ENCODE measurements at places on chromosomes 1 and 21.
A peak's percentile ranks its signal among the peaks of the same experiment; 100 is the strongest.

DNA sequence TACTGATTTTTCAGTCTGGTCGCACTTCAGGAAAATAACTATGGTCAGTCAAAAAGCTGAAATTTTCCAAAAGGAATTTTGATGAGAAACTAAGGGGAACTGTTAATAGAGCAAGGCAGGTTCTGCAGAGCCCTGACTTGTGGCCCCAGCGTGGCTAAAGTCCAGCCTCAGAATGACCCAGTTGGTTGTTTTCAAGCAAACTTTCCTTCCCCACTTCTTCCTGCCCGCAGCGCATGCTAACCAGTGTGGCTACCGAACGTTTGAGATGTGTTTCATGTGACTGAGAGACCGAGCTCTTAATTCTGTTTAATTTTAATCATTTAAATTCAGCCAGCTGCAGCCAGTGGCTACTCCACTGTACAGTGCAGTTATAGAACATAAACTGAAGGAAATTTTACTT, 6.2 kb upstream of the IL10RB start:
- DNase-seq = no peak

GRCh38 chr1:163106364-163106987, 37.3 kb downstream of the RGS4 start:
- no peak for DNase-seq

DNA sequence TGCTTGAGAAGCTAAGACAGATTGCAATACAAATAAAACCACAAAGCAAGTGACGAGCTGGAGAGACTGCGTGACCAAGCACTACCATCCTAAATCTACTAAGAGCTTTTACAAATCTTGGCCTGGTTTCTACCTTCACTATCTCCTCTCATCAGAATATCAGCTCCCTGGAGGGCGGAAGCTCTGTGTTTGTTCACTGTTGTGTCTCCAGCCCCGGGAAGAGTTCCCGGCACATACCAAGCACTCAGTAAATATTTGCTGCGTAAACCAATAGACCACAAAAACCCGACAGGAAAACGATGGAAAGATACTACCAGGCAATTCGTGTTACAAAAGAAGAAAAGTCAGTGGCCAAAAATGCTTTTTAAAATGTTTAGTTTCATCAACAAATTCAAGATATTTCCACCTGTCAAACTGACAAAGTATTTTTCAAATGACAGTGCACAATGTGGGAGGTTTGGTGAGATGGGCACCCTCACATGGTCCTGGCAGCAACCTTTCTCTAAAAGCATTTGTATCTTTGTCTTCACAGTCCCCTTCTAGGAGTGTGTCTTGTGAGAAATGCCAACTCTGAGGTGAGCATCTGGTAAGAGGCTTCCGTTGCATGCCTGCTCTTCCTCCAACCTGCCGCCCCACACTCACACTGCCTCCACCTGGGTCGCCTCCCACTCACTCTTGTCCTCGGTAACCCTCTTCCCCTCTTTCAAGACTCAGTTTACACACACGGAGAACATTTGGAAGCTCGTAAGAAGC, 34.7 kb downstream of the SLC1A7 start:
- DNase-seq = peak; percentile 7

GRCh38 chr1:150551784-150552127, 2.5 kb downstream of the ADAMTSL4 start:
- DNase-seq = no peak

GRCh38 chr1:154831462-154831861, 38.6 kb downstream of the KCNN3 start:
- no peak for DNase-seq

- no peak for DNase-seq
Measured at GRCh38 chr1:174818951-174819350, 180.8 kb upstream of the CACYBP start.

- no peak for DNase-seq
Measured at GRCh38 chr1:243233908-243234307, 21.2 kb downstream of the CEP170 start.

GRCh38 chr1:110533230-110533629, 14.3 kb upstream of the KCNA10 start:
- DNase-seq = no peak

GRCh38 chr1:119220991-119221390, 80.5 kb upstream of the WARS2 start:
- DNase-seq = no peak

- no peak for DNase-seq
Measured at GRCh38 chr21:45594721-45595489, 48.6 kb upstream of the PCBP3 start.

GRCh38 chr1:34156739-34157138, 8.3 kb downstream of the CSMD2 start:
- DNase-seq = no peak

GRCh38 chr1:203440771-203441170, 34.8 kb upstream of the PRELP start:
- DNase-seq = no peak

- peak; percentile 77 for DNase-seq
Measured at GRCh38 chr1:12040457-12041051, 21.3 kb downstream of the MIIP start.

- DNase-seq = no peak
Measured at GRCh38 chr21:17673261-17674020, 60.7 kb upstream of the BTG3 start.

DNA sequence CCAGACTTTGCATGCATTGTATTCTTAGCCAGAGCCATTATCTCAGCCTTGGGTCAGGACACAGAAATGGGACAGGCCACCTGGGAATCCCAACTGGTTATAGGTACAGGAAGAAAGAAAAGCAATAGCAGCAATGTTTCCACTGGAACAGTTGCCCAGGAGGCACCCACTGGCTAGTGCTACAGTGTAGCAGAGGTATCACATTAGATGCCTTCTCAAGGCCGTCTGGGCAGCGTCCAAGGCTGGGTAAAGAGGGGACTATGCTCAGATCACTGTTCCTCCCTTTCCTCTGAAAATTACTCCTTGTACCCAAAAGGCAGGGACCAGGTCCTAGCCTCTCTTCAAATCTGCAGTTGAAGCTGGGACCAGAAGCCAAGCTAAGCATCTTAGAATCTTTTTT, 2.6 kb downstream of the CREB3L4 start:
- DNase-seq = no peak

DNA sequence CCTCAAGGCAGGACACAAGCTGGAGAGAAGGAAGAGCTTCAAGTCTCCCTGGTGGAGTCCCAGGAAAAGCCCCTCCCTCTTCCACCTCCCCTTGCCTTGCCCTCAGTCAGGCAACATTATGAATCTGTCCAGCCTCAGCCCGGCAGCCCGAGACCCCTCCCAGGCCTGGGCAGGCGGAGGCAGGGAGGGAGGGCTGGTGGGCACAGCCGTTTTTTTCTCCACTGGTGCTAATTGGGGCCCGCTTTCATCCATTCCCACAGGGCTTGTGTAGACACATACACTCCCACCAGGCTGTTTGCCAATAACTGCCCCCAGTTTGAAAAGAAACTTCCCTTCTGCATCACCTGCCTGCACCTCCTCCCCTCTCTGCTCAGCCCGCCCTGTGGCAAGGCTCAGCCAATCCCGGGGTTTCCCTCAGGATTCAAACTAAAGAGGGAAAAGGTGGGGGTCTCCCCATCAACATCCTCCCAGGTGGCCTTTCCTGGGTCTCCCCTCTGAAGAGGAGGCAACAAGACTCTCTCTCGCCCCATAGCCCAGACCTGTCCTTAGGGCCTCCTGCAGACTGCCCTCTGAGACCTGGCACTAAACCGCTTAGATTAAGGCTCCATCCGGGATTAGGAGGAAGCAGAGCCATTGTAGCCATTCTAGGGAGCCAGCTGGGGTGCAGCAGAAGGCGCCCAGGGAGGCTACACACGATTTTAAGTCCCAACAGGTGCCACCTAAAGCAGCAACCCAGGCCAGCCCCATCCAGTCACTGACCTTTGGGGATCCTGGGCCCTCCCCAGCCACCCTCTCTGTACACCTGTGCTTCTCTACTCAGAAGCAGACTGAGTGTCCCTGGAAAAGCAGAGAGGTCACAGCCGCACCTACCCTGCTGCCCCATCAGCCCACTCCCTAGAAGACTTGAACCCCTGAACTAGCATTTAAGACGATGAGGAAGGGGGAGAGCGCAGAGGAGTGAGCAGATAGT, 3.5 kb downstream of the IGSF9 start:
- DNase-seq = no peak

- DNase-seq = no peak
Measured at GRCh38 chr1:168689726-168690602, 39.0 kb downstream of the DPT start.

DNA sequence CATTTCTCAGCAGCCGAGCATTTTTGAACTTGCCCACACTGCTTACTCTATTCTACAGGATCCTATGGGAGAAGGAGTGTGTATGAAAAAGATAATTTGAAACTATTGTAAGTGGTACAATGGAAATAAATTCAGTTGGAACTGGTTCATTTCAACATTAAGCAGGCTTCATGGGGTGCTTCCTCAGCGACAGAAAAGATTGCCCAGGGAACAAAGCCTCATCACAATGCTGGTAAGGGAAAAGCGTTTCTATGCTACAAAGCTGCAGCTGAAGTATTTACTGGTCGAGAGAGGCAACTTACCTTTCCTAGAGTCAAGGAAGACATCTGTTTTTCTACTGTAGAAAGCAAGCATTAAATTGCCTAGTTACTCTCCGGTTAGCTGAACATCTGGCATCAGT, 568.2 kb upstream of the ZP4 start:
- DNase-seq = no peak

DNA sequence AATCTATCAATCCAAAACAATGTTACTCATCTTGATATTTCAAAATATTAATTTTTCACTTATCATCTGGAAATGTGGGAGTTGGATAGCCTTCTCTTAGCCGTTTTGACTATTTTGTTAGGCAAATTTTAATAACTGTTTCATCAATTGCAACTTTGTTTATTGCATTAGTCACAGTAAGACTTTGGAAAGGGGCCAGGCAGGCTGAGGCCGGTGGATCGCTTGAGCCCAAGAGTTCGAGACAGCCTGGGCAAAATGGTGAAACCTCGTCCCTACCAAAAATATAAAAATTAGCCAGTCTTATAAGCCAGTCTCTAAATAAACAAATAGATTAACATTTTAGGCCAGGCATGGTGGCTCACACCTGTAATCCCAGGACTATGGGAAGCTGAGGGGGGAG, 113.0 kb upstream of the NR5A2 start:
- DNase-seq = no peak

All from activated CD4-positive, alpha-beta T cell treated with anti-CD3 and anti-CD28 coated beads, Interleukin-2, Interleukin-6, amounts not matched to agents 100 ng/mL and 50 ng/mL, durations not matched to agents 16 hours and 8 hours (primary cell).